AG04449 (cell line): ENCODE measurements at places on chromosomes 1 and 21.

- no peak for DNase-seq
Measured at GRCh38 chr1:224181453-224181810, 1.6 kb upstream of the DEGS1 start.

GRCh38 chr1:180254496-180254819 lies 24.4 kb downstream of the LHX4 start:
- no peak for DNase-seq

DNA sequence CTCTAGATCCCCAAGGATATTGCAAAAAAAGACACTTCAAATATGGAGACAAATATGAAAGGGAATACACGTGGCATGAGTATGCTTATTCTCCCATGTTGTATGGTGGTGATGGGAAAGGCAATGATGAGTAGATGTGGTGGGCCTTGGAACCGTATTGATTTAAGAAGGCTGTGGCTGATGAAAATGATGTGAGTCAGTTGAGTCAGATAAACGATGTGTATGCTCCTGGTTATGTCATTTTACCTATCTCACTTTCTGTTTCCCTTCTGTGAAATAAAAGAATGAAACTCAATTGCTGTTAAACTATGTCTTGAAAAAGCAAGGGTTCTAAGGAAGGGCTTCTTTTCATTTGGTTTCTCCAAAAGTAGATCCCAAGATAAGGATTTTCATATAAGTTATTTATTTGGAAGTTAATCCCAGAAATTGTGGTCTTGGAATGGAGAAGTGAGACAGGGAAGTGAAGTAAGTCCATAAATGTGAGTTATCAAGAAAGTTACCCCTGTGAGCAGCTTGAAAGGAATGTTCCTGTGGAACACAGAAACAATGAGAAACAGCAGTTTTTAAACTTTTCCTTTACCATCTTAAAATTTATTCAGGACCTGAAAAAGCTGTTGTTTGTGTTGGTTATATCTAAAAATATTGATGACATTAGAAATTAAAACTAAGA lies 292.0 kb downstream of the DUSP10 start:
- DNase-seq, result no peak

DNA sequence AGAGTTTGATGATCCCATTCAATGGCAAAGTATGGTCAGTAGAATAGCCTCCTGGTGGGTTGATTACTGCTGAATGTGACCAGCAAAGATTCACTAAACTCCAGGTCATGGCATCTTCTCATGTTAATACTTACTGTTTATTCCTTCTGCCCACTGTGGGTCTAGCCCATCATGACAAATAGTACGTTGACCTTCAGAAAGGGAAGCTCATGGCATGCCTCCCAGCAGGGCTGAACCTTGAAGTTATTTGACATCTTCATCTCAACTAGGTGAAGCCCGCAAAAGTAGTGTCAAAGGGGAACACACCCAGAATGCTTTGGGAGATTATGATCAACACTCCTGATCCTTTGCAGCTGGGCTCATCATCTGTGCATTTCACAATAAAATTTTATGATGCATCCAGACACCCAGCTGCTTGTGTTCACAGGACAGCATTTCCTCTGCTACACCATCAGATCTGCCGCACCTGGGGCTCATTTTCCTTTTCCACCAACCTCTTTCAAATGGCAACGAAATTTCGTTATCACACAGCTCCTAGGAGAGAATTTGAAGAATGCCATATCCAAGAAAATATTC lies 49.6 kb downstream of the HLX start:
- DNase-seq, result no peak

- DNase-seq, result no peak
Measured at GRCh38 chr1:66395202-66396061, 138.5 kb upstream of the SGIP1 start.

DNA sequence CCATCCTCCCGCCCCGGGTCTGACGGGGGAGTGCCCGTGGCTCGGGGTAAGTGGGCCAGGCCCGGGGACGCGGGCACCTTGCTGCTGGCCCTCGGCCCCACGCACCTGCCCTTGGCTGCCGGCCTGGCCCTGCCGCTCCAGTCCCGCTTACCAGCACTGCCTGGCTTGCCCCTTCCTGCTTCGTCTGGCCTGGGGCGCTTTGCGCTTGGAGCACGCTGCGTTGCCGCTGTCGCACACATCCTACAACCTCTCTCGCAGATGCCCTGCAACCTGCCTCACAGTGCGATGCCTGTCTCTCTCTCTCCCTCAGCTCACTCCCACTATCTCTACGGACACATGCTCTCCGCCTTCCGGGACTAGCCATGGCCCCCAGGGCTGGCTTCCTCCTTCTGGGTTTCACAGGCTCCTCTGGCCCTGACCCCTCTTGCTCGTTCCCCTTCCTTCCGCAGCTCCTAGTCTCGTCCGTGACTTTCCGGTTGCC lies 9.7 kb downstream of the MYOG start:
- DNase-seq, result no peak

DNA sequence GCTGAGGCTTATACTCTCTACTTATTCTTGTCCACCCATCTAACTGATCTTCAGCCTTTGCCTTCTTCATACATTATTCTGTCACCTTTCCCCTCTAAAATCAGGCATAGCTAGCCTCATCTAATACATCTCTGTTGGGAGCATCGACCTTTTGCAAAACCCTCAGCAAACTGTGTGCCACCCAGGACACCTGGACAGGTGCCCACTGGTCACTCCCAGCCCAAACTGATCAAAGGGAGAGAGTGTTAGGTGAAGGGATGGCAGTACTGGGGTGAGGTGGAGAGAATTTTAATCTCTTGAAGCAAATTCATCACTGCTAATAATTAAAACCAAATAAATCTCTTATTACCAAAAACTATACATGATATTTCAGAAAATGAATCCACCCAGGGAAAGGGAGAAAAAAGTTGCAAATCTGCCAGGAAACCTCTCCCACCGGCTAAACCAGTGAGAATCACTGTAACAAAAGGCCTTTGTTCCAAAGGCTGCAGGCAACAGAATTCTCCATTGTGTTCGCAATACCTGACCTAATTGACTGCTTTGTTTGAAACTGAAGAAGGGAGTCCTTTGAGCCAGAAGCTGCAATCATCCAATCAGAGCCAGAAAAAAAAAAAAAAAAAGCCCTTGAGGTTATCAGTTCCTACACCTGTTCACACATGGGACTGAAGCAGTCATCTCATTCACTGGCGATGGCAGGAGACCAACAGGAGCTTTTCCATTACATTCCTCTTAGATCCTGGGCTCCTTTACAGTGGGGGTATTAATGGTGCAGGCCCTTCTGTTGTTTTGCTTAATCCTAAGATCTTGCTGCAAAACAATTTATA lies 172.6 kb downstream of the APP start:
- DNase-seq, result no peak
